Neural progenitor cell (in vitro differentiated cells): ENCODE measurements at places on chromosomes 4 and X.

GRCh38 chr4:186058253-186058979, 10.5 kb upstream of the TLR3 start:
- H3K4me1 ChIP-seq = no peaks in the 10 kb centered on the region
- no peak overlapping the region for H3K4me3 ChIP-seq
- H3K27me3 ChIP-seq = no peaks in the 10 kb centered on the region

GRCh38 chrX:100995469-100995868, 26.0 kb downstream of the ARL13A start:
- H3K4me1 ChIP-seq = no peaks in the 10 kb centered on the region
- no peak for DNase-seq
- H3K27me3 ChIP-seq = no peaks in the 10 kb centered on the region
- H3K36me3 ChIP-seq = no peaks in the 10 kb centered on the region
- no peak overlapping the region for H3K27ac ChIP-seq

GRCh38 chr4:185820146-185821028, 8.4 kb upstream of the SORBS2 start:
- DNase-seq = peak; percentile 26
- H3K4me3 ChIP-seq = no peak overlapping the region
- no peaks in the 10 kb centered on the region for H3K27me3 ChIP-seq

- no peaks in the 10 kb centered on the region for H3K27me3 ChIP-seq
- no peaks in the 10 kb centered on the region for H3K36me3 ChIP-seq
- no peak overlapping the region for H3K27ac ChIP-seq
- no peak for DNase-seq
Measured at GRCh38 chr4:153427363-153428071, 38.6 kb upstream of the TMEM131L start.

DNA sequence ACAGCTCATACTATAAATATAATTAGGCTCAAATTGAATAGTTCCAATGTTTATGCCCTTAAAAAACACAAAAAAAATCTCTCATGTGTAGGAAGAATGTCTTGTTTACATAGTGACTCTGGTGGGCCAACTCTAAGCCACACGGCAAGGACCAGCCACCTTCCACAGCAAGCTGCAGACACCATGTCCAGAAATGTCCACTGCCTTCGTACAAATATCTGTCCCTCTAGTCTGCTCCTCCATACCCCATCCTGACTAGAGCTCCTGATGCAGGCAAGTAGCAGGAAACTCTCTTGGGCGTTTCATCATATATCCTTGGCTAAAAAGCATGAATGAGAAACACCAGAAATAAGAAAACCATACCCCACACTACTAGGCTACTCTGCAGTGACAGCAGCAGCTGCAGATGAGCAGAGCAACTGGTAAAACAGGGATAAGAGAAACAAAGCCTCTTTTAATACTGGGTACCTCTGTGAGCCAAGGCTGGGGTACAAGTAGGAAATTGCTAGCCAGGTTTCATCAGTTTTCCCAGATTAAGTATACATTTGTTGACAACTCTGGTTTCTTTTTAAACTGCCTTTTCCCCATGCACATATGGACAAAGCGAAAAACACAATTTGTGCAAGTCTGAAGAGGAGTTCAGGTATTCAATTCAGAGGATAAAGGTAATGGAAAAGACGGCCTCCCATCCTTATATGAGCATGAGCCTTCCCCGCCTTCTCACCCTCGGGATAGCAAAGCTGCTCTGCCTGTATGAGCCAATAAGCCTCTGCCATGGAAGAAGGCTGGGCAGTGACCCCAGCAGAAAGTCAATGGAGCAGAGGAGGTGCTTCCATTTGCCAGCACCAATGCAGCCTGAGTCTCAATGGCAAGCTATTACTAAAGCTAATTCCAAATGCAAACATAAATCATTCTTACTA, 245.4 kb downstream of the DCLK2 start:
- peaks cover 44% of the 10 kb centered on the region for H3K4me1 ChIP-seq
- H3K36me3 ChIP-seq = no peaks in the 10 kb centered on the region
- peak; percentile 42 for DNase-seq
- peak overlapping the region; percentile 33 for H3K27ac ChIP-seq
- H3K4me3 ChIP-seq = no peak overlapping the region

DNA sequence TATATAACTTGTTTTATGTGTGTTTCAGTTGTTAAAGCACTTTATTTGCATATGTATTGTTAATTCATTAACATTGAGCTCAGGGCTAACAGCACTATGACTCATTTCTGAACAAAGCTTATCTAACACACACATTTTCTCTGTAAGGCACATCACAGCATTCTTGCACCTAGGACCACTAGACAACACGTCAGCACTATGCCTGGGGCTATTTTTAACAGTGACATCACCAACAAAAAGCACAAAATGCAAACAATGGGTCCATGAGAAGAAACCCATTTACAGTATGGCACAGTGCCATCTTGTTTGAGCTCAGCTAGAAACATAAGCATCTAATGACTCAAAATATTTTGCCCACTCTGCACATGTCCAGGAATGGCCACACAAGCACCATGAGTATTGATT, 124.4 kb downstream of the RELL1 start:
- no peaks in the 10 kb centered on the region for H3K4me1 ChIP-seq
- no peak overlapping the region for H3K4me3 ChIP-seq
- no peak overlapping the region for H3K27ac ChIP-seq
- no peak for DNase-seq
- no peaks in the 10 kb centered on the region for H3K27me3 ChIP-seq
